ENCODE measurements at places on chromosomes 4 and X.

DNA sequence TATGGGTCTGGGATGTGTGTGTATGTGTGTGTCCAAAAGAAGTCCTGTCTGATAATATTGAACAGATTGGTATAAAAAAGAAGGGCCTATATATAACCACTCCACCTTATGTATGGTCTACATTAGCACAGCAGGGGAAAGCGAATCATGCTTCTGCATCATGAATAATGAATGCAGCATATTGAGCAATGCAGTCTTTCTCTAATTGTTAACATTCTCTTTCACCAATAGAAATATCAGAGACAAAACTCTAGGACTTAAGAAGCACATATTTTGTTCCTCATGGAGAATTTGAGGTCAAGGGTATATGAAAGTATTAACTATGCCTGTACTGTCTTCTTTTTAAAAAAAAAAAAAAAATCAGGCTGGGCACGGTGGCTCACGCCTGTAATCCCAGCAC lies 264.3 kb upstream of the NOCT start:
- no peak for DNase-seq

DNA sequence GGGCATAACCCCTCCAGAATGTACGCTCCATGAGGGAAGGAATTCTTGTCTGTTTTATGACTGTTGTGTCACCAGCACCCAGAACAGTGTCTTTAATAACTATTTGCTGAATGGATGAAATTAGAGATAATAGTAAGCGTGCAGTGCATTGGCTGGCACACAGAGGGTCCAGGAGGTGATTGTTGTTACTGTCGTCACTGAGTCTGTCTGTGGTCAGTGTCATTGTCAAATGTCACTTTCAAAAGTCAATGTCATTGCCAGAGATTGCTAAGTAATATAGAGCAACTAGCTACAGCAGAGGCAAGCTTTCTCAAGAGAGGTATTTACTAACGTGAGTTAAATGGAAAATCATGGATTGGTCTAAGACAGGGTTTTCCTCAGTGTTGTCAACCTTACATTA lies 70.7 kb downstream of the ARHGEF38 start:
- DNase-seq, result no peak

DNA sequence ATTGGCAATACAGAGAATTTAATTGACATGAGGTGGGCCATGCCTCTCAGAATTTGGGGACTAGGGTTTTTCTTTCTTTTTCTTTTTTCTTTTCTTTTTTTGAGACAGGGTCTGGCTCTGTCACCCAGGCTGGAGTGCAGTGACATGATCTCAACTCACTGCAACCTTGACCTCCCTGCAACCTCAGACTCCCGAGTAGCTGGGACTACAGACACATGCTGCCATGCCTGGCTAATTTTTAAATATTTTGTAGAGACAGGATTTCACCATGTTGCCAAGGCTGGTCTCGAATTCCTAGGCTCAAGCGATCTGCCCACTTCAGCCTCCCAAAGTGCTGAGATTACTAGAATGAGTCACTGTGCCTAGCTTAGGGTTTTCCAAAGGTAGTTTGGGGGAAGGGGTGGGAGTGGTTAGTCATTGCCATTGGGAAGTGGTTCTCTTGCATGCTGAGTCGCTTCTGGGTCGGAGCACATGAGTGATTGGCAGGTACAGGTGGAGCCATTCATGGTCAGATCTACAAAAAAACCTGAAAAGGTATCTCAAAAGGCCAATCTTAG lies 54.5 kb downstream of the MID2 start:
- DNase-seq, result no peak

- DNase-seq, result no peak
These were observed 36.6 kb downstream of the TRMT44 start for GRCh38 chr4:8477095-8477635.

- DNase-seq, result no peak
These were observed 71.1 kb upstream of the MAGEB2 start for GRCh38 chrX:30144221-30144620.

DNA sequence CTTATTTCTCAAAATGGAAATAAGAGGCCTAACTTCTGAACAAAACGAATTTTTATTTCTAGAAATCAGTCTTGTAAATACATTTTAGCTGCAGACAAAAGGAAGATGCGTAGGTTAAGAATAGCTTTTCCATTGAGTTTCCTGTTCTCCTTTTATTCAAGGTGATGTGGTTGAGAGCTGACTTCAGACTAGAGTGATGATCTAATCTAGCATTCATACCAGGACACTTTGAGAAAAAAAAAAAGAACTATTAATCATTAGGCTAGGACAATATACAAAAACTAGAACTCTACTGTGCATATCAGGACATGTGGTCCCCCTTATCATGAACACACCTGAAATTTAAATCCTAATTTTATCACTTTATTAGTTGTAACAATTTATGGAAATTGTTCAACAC lies 884.5 kb upstream of the EPHA5 start:
- no peak for DNase-seq

DNA sequence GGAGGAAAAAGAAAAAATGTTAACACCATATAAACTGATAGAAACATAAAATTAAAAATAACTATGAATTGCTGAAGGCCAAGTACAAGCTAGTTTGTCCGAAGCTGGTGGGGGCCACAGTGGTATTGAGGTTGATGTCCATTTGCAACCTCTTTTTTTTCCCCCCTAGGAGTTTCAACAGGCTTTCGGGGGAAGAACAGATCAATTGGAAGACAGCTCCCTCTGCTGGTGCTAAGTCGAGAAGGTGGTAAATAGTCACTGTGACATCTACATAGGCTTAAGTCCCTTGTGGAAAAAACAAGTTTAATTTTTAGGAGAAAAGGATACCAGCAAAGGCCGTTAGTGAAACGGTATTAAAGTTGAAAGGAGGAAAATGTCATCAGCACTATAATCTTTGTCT lies 115.7 kb upstream of the ZXDA start:
- peak; percentile 6 for DNase-seq

GRCh38 chrX:13153796-13154195 lies 109.4 kb upstream of the FAM9C start:
- DNase-seq, result no peak

DNA sequence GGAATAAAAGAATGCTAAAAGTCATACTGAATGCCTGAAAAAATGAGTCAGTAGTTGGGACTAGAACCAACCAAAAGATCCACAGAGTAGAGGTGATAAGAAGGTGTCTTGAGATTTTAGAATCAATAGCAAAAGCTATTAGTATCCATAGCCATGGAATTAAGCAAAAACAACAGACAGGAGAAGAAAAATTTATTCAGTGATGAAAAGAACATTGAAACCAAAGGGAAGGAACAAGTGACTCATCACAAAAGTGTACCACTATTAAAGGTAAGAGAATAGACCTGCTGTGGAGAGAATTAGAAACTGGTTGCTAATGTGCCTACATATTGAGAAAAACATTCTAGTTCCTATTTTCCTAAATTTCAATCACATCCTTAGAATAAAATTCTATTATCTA lies 182.0 kb upstream of the NEIL3 start:
- no peak for DNase-seq

DNA sequence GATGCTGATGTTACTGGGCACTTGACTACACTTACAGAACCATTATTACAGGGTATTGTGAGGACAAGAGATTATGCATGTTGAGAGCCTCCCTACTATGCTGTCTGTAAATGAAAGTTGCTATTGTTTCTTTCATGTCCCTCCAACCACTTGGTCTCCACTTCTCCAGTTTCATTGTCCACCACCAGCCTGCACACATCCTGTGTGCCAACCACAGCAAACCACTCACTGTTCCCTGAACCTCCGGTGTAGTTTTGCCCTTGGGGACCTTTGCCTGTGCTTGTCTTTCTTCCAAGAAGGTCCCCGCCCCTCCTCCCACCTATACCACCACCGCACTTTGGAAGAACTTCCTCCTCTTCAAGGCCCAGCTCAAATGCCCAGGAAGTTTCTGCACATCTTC lies 43.1 kb upstream of the AFF2 start:
- DNase-seq, result no peak

DNA sequence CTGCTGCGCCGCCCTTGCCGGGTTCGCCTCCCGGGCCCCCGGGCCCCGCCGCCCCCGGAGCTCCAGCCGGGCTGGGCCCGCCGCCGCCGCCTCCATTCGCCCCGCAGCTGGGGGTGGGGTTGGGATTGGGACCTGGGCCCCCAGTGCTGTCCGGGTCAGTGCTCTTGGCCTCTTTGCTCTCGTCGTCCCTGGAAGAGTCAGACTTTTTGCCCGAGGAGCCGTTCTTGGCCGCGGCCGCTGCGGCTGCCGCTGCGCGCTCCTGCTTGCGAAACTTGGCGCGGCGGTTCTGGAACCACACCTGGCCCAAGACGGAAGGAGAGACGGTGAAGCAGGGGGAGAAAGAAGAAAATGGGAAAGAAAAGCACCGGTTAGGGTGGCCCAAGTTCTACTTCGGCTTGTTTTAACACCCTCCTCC lies 2.5 kb downstream of the PHOX2B start:
- DNase-seq, result no peak

DNA sequence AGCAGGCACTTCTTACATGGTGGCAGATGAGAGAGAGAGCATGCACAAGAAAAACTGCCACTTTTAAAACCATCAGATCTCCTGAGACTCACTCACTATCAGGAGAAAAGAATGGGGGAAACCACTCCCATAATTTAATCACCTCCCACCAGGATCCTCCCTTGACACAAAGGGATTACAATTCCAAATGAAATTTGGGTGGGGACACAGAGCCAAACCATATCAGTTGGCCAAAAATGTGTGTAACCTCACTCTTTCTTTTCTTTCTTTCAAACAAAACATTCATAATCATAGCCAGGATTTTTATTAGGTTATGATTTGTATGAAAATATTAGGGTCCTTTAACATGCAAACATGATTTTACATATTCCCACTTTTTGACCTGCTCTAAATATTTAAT lies 222.1 kb downstream of the PCDH18 start:
- DNase-seq, result no peak

DNA sequence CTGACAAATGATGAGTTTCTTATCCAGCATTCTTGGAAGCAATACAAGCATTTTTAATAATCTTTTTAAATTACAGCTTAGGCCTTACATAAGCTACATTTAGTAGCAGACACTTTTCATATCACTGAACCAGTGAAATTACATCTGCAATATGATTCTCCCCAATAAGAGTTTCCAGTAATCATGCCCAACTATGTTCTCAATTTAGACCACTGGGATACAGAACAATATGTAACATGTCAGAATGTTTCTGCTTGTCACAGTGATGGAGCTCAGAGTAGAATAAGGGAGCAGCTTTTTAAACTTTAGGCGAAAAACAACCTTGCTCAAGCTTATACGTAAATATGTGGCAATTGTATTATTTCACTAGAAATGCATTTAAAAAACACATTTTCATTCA lies 1132.2 kb downstream of the FAT4 start:
- no peak for DNase-seq

DNA sequence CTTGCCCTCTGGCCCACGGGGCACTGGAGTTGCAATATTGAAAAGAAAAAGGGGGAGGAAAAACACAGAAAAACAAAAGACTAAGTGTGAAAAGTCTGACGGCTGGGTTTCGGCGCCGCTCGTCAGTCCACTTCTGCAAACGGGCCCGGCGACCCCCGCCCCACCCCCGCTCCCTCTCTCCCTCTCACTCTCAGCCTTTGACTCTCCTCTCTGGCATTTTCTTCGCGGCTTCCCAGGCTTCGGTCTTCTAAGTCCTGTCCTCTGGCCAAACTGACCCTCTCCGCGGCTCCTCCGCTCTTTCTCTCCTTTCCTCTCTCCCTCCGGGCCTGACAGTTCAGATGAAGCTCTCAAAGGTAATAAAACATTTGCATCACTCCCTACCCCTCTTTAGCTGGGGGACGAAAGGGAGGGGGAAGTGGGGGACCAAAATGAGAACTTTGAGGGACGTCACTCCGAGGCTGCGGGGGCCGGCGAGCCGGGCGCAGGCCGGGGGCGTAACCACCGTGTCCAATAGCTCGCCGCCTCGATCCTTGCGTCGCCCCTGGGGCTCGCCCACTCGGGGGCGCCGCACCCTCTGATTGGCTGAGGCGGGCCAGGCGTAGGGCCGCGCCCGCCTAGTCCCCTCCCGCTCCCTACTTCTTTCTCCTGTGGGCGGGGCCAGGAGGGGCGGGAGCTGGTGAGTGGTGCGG lies at the start of gene NKX6-1:
NKX6-1 (minus strand) TSS at position 358 of the 689 bp plus-strand sequence. CDS start 1,064 bp downstream, outside the sequence.
- DNase-seq, result peak; percentile 53

GRCh38 chrX:100695991-100696390 lies 35.9 kb downstream of the SYTL4 start:
- DNase-seq, result peak; percentile 4

GRCh38 chr4:149884046-149884445 lies 68.4 kb upstream of the IQCM start:
- no peak for DNase-seq

DNA sequence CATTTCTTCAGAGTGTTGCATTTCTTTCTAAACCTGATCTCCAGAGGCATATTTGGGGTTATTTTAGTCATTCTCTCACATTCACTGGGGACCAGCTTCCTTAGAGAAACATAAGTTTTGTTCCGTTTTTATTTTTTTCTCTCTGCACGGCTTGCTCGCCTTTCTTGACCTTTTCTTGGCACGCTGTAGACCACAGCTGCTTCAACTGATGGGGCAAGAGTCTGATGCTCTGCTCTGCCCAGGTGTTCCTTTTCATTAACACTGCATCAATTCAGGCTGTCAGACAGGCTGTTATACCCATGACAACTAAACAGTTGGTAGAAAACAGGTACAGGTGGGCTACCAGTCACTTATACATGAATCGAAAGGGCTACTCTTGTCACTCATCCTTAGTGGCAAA lies 682.2 kb upstream of the DIAPH2 start:
- DNase-seq, result no peak

DNA sequence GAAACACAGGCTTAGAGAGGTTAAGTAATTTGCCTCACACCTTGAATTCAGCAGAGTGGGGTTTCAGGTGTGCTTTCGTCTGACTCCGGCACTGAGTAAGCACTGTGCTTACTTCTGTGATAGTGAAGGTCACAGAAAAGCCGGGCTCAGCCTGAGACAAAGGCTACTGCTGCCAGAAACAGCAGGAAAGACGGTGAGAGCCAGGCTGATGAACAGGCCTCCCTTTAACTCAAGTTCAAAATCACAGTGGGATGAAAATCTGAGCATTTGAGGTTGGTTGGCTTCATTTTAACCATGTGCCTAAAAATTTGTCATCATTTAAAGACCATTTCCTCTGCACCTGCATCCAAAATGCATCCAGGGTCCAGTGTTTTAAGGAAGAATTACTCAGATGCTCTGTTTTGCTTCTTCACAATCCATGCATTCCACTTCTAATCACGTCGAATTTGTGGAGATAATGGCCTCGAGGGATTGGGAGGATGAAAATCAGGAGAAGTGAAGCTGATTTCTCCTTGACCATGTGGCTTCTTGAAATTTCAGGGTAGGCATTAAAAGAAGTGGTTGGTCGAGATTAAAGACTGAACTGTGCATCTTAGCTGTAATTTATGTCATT lies 121.2 kb upstream of the LNX1 start:
- DNase-seq, result no peak

GRCh38 chr4:5389756-5390310 lies 318.5 kb downstream of the EVC2 start:
- no peak for DNase-seq

Data from A549 (cell line).